Naive B cell (primary cell): ENCODE measurements at places on chromosomes 1 and 21. TPM values are rescaled to one million over a fixed set of nuclear protein-coding genes. Genes with fewer than 3 reads are reported as not detected.

GRCh38 chr1:201895913-201896807, 7.5 kb downstream of the SHISA4 start:
- H3K4me1 ChIP-seq, result peaks cover 12% of the 10 kb centered on the region
- H3K27me3 ChIP-seq, result peaks cover 52% of the 10 kb centered on the region
- H3K4me3 ChIP-seq, result no peak overlapping the region
- H3K27ac ChIP-seq, result no peak overlapping the region
- DNase-seq, result peak; percentile 46
- no peaks in the 10 kb centered on the region for H3K36me3 ChIP-seq

DNA sequence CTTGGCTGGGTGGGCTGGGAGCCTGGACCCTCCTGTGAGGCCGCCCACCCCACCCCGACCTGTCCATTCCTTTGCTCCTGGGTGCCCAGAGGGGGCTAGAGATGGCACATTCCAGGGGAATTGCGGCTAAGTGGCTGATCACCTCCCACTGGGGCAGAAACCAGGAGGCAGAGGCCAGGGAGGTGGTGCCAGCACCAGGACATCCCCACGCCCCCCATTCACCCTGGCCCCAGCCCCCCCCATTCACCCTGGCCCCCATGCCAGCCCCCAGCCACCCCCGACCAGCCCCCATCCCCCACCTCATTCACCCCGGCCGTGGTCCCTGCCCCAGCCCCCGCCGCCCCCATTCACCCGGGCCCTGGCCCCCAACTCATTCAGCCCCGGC, 6.2 kb downstream of the C1QTNF12 start:
- H3K36me3 ChIP-seq, result no peaks in the 10 kb centered on the region
- no peak for DNase-seq
- peaks cover 10% of the 10 kb centered on the region for H3K4me1 ChIP-seq
- H3K27ac ChIP-seq, result no peak overlapping the region
- no peak overlapping the region for H3K4me3 ChIP-seq

DNA sequence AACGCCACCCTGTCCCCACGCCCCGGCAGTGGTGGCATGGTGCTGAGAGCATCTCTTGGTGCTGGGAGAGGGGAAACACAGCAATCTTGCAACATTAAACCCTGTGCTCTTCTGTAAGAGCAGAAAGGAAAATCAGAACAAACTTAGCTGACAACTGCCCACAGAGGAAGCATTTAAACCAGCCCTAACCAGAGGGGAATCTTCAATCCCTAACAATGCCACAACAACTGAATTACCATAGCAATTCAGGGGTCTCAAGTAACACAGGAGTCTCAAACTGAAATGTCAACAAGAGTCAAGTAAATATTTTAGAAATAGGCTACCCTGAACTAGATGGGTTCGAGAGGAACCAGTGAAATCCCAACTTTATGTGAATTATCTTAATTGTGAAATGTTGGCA, 1983.6 kb downstream of the NCAM2 start:
- H3K27ac ChIP-seq, result no peak overlapping the region
- H3K27me3 ChIP-seq, result peaks cover 4% of the 10 kb centered on the region
- H3K4me3 ChIP-seq, result no peak overlapping the region
- H3K36me3 ChIP-seq, result peaks cover 6% of the 10 kb centered on the region

RORC gene
- not detected for polyA plus RNA-seq

OR10J1 gene
- not detected for polyA plus RNA-seq
